ENCODE measurements at places on chromosomes 1 and 21.

DNA sequence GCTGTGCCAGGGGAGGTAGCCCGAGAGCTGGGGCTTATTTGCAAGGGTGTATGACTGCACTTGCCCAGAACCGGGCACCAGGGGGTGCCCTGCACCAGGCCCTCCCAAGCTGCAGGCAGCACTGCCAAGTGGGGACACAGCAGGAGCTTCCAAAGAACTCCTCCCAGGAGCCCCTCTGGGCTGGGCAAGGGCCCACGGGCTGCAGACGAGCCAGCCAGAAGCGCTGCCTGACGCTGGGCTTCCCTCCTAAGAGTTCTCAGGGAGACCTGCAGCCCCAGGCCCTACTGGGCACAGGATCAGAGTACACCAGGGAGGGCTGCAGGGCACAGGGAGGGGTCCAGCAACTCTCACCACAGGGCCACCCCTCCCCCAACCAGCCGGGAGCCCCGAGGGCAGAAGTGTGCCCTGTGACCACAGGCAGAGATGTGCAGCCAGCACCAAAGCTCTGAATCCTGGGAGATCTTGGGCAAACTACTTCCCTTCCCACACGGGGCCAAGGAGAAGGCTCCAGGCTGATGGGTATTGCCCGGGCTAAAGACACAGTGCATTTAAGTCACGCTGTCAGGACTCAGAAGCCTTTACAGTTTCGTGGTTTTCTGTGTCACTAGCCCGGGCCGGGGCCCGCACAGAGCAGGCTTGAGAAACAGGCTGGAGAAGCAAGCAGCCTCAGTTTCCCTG lies 63.4 kb downstream of the KCNAB2 start:
- peak; percentile 65 for DNase-seq

GRCh38 chr1:188062456-188062855 lies 1233.7 kb downstream of the PLA2G4A start:
- no peak for DNase-seq

GRCh38 chr1:36178471-36179219 lies 22.7 kb downstream of the MAP7D1 start:
- no peak for DNase-seq

GRCh38 chr1:54885807-54886723 lies 930 bp downstream of the DHCR24 start:
- no peak for DNase-seq

DNA sequence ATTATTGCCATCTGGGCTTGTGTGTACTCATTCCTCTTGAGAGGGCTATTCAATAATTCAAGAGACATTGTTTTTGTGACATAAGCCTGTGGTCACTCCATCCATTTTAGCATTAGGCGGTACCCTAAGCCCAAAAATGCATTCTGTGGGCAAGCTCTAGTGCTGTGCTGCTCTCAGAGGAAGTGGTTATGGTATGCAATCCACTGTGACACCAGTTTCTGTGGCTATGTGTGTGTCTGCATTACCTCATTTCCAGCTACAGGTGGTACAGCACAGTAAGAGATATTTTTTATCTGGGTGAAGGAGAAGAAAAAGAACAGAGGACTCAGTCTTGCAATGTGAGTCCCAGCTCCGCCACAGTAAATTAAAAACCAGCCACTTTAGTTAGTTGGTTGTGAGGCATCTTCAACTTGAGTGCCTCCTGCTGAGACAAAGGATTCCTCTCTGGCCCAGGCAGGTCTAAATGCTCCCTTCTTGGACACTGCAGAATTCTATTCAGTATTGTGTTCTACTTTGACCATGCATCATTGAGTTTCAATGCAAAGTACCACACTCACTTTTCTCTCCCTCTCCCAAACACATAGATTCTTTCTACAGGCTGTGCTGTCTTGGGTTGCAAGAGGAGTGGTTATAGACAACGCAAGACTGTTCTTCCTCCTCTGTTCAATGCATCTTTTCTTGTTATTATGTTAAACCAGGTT lies 777.8 kb upstream of the BRINP3 start:
- DNase-seq: no peak

DNA sequence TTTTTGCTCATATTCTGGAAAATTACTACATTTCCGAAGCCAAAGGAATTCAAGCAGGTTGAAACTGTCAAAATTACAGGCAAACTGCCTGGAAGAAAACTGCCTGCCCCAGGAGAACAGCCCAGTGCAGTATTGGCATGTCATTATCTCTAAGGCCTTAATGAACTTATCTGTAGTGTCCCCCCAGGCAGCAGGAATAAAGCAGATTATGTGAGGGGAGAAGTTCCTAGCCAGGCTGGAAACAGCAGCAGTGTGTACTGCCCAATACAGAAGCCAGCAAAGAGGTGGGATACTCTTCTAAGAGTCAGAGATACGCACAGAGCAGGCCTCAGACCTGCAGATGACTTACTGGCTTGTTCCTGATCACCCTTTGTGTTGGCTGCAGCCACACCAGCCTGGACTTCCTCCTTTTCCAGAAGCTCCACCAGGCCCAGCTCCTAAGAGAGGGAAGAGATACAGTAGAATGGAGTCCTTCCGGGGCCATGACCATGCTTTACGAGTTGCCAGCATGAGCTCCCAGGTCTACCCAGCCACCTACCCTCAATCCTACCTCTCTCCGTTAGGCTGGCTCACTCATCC lies 11.7 kb downstream of the IQGAP3 start:
- DNase-seq: no peak

DNA sequence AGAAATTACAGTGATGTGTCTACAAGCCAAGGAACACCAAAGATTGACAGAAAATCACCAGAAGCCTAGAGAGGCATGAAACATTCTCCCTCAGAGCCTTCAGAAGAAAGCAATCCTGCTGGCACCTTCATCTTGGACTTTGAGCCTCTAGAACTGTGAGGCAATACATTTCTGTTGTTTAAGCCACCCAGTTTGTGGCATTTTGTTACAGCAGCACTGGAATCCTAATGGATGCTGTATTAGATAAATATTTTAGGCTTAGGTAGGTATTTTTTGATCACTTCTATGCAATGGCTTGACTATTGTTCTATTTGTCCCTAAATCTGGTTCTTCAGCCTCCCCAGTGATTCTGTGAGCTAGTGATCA lies 453.1 kb downstream of the LTN1 start:
- DNase-seq: no peak

DNA sequence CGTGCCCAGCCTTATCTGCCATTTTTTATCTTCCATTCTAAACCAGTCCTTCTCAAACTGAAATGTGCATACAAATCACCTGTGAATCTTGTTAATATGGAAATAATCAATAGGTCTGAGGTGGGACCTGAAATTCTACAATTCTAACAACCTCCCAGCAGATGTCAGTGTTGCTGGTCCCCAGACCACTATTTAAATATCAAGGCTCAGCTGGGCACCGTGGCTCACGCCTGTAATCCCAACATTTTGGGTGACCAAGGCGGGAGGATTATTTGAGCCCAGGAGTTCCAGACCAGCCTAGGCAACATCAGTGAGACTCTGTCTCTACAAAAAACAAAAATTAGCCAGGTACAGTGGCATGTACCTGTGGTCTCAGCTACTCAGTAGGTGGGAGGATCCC lies 4.1 kb downstream of the UQCRHL start:
- DNase-seq: no peak
